Activated T-cell treated with anti-CD3 and anti-CD28 coated beads for 1 hour (primary cell): ENCODE measurements at places on chromosomes 1 and 21.

DNA sequence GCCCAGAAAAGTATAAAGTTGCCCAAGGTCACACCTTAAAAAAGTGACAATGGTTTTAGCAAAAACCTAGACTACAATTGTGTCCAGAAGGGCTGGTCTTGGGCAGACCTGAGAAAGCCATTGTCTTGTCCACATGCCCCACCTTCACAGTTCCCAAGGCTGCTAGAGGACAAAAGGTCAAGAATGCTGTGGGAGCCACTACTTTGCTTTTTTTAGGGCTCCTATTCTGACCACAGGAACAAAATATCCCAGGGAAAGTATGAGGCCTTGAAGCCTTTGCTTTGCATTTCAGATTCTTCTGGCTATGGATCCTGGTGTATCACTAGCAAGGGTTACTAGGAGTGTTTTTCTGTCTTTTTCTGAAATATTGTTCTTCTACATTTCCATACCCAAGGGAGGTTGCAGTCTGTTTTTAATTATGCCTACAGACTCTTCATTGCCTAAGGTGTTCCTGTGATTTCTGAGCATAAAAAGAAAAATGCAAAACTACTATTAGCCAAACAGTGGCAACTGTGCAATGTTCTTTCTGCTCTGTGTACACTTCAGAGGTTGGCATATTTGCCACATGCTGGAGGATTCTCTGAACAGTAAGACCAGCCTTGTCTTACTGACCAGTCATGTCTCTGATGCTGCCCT is 10.7 kb downstream of the C1orf162 start:
- no peak for DNase-seq

DNA sequence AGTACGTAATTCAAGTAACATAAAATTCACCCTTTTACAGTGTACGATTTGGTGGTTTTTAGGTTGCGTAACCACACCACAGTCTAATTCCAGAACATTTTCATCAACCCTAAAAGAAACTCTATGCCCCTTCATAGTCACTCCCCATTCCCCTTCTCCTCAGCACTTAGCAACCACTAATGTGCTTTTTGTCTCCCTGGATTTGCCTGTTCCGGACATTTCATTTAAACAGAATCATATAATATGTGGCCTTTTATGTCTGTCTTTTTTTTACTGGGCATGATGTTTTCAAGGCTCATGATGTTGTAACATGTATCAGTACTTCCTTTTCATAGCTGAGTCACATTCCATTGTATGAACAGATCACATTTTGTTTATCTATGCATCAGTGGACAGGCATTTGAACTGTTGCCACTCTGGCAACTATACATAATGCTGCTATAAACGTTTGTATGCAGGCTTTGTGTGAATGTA is 20.8 kb downstream of the OBSCN start:
- no peak for DNase-seq

GRCh38 chr1:4723106-4723505 is 68.7 kb downstream of the AJAP1 start:
- DNase-seq = no peak

GRCh38 chr1:243712941-243713340 is 137.1 kb downstream of the AKT3 start:
- DNase-seq = no peak

DNA sequence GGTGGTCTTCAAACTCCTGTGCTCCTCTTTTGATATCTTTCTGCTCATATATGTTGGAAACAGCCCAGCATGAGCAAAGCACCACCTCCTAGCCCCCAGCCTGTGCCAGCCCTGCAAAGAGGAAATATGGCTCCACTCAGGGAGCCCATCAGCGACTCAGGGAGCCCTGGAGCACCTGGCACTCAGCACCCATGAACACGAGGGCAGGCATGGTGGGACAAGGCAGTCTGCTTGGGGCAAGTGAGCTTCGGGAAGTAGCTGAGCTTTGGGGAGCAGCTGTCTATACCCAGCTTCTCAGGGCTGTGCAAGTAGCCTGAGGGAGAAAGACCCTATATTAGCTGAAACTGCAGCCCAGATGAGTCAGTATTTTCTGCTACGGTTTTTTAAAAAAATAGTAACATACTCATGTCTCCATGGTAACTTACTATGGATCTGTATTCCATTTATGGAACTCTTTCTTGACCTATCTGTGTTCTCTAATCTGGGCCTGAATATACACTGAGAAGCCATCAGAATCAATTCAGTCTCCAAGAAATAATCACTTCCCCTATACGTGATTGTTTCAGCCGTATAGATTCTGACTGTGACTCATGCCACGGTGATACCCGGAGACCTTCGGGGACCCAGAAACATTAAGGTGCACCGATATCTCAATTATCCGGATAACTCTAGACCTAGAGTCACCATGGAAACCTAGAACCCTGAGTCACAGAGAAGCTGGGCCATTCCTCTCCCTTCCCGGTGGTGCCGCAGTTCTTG is 1.5 kb upstream of the ETS2 start:
- DNase-seq = no peak

- no peak for DNase-seq
These were observed 223.6 kb downstream of the LRRC7 start for GRCh38 chr1:69791311-69791710.
